Nephron progenitor cell (in vitro differentiated cells): ENCODE measurements at places on chromosomes 11 and 22.
A peak's percentile ranks its signal among the peaks of the same experiment; 100 is the strongest.

- H3K4me3 ChIP-seq = no peak overlapping the region
- peaks cover 86% of the 10 kb centered on the region for H3K4me1 ChIP-seq
- peaks cover 13% of the 10 kb centered on the region for H3K27me3 ChIP-seq
- DNase-seq = no peak
- no peak overlapping the region for H3K27ac ChIP-seq
- no peaks in the 10 kb centered on the region for H3K36me3 ChIP-seq
Measured at GRCh38 chr22:27242917-27243589, 558.5 kb downstream of the MN1 start.

GRCh38 chr11:10017911-10018310 is 276.1 kb downstream of the SBF2 start:
- H3K4me1 ChIP-seq = no peaks in the 10 kb centered on the region
- no peak overlapping the region for H3K4me3 ChIP-seq
- peaks cover 13% of the 10 kb centered on the region for H3K36me3 ChIP-seq
- DNase-seq = no peak
- no peak overlapping the region for H3K27ac ChIP-seq

DNA sequence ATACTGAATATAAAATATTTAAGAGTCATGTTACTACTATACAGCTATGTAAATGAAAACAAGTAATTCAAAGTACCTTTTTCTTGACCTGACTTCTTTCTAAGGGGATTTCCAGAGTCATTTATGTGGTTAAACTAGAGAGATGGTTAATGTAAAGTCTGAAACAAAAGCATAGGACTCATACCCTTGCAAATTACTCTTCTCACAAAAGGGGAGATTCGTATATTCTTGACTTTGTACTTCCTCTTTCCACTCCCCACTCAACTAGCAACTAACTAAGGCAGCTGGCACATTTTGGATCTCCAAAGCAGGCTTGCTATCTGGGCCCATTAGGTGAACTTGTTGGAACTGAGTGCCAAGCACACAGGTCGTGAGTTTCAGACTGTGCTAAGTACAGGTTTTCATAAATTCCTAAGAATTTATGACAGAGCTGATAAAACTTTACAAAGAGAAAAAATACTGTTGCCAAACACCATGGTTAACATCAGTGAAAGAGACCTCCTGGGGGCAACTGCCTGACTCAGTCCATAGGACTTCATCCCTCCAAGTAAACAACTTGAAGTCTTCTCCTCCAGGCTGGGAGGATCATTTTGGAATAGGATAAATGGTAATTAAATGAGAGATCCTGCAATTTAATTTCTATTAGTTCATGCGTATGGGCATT is 77.0 kb upstream of the DDI1 start:
- peaks cover 11% of the 10 kb centered on the region for H3K4me1 ChIP-seq
- H3K27me3 ChIP-seq = no peaks in the 10 kb centered on the region
- H3K36me3 ChIP-seq = no peaks in the 10 kb centered on the region
- no peak overlapping the region for H3K27ac ChIP-seq
- no peak for DNase-seq

DNA sequence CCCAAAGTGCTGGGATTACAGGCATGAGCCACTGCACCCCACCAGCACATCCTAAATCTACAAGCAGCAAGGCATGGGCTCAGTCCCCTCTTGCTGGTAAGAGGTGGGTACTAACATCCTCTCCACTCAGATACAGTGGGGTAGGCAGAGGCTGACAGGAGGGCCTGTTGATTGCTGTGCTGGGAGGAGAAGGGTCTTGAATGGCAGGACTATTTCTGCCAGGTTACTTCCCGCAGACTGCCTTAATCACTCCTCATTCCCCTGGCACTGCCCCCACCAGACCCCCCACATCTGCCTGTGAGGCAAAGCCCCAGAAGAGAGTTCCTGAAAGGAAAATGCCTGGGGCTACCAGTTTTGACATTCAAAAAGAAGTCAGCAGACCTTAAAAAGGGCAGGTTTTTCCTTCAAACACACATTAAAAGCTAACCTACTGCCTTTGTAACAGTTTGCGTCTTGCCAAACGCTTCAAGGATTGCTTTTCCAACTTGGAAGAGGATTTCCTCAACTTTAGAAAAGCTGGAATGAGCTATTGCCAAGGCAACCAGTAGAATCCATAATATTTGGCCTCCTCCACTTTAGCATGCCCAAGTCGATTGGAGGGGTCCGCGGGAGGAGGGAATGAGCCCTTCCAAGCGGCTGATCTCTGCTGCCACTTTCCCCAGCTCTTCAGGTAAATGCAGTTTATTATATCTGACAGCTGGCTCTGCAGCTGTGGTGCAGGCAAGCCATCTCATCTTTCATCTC is 62.0 kb downstream of the FDX1 start:
- no peak for DNase-seq
- H3K4me3 ChIP-seq = no peak overlapping the region
- H3K27me3 ChIP-seq = peaks cover 3% of the 10 kb centered on the region
- no peaks in the 10 kb centered on the region for H3K36me3 ChIP-seq

GRCh38 chr11:85718991-85719807 is 33.2 kb upstream of the CCDC89 start:
- DNase-seq = peak; percentile 21
- no peaks in the 10 kb centered on the region for H3K36me3 ChIP-seq
- H3K4me1 ChIP-seq = peaks cover 48% of the 10 kb centered on the region
- H3K27me3 ChIP-seq = peaks cover 11% of the 10 kb centered on the region
- peak overlapping the region; percentile 69 for H3K4me3 ChIP-seq
- H3K27ac ChIP-seq = peak overlapping the region; percentile 64

DNA sequence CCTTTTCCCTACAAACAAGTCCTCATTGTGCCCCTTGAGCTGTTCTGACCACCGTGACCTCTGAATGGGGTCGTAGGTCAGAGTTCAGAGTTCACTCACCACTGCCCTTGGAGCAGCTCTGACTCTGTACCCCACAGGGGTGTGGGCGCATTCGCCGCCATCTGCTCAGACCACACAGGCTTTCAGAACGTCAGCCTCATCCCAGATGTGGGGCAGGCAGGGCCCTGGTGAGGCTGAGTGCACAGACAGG is 14.8 kb upstream of the MUC5B start:
- no peaks in the 10 kb centered on the region for H3K36me3 ChIP-seq
- H3K4me3 ChIP-seq = no peak overlapping the region
- no peaks in the 10 kb centered on the region for H3K4me1 ChIP-seq

DNA sequence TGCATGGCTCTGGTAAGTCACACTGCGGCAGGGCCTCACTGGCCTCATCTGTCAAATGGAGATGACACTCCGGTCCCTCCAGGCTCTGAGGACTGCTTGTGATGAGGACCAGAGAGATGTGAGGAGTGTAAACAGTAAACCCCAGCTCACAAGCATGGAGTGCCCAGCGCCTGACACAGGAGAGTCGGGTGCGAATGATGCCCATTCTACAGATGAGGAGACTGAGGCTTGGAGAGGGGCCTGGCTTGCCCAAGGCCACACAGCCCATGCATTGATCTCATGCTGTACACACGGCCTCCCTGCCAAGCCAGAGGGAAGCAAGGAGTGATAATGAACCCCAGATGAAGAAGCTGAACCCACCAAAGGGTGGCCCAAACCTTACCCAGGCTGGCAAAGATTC is 37.2 kb downstream of the ELFN2 start:
- H3K27ac ChIP-seq = no peak overlapping the region
- H3K27me3 ChIP-seq = peaks cover 18% of the 10 kb centered on the region
- H3K36me3 ChIP-seq = no peaks in the 10 kb centered on the region
- peaks cover 36% of the 10 kb centered on the region for H3K4me1 ChIP-seq
- H3K4me3 ChIP-seq = no peak overlapping the region

- no peaks in the 10 kb centered on the region for H3K4me1 ChIP-seq
- H3K4me3 ChIP-seq = no peak overlapping the region
- no peaks in the 10 kb centered on the region for H3K27me3 ChIP-seq
- DNase-seq = no peak
Measured at GRCh38 chr22:36301851-36302250, 48.9 kb downstream of the APOL1 start.

DNA sequence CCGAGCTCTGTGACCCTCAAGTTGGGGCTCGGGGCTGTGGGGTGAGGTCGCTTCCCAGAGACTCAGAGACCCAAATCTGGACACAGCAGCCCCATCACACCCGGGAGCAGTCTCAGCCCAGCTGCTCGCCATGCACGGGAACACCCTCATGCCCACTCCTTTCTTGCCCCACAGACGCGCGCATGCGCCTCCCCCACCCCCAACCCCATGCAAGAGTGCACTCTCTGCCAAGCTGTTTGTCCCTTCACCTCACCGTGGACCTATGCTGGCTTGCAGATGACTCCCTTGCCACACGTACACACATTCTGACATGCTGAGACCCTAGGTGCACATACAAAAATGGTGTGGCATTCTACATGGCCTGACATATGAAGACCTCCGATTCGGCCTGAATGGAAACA is 478 bp upstream of the CD248 start:
- no peaks in the 10 kb centered on the region for H3K36me3 ChIP-seq
- peaks cover 66% of the 10 kb centered on the region for H3K4me1 ChIP-seq
- H3K4me3 ChIP-seq = peak overlapping the region; percentile 73
- H3K27ac ChIP-seq = peak overlapping the region; percentile 97
- no peaks in the 10 kb centered on the region for H3K27me3 ChIP-seq

DNA sequence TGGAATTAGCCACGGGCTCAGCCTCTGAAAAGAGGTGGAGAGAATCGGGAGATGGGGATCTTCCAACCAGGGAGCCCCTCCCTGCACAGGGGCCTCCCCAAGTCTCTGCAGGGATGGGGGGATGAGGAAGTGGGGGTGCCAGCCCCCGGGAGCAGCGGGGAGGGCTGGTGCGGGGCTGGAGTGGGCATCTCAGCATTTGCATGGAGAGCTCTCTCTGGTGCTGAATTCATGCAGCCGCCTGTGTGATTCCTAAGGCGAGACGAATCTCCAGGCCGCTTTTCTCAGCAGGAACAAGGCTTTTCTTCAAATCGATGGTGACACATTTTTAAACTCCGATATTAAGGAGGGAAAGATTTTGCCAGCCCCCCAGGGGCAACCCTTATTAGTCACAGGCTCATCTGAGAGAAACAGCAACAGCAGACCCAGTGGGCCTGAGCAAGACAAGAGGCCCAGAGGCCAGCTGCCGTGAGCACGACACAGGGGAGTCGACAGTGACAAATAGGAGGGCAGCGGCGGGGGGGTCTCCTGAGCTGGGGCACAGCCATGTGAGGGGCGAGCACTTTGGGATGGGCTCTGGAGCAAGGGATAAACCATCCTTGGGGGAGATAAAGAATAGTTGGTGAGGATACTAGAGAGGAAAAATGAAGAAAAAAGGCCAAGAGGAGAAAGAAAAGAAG is 29.0 kb downstream of the MACROD1 start:
- peaks cover 57% of the 10 kb centered on the region for H3K27me3 ChIP-seq
- no peaks in the 10 kb centered on the region for H3K36me3 ChIP-seq
- H3K4me3 ChIP-seq = no peak overlapping the region
- DNase-seq = no peak
- no peak overlapping the region for H3K27ac ChIP-seq

DNA sequence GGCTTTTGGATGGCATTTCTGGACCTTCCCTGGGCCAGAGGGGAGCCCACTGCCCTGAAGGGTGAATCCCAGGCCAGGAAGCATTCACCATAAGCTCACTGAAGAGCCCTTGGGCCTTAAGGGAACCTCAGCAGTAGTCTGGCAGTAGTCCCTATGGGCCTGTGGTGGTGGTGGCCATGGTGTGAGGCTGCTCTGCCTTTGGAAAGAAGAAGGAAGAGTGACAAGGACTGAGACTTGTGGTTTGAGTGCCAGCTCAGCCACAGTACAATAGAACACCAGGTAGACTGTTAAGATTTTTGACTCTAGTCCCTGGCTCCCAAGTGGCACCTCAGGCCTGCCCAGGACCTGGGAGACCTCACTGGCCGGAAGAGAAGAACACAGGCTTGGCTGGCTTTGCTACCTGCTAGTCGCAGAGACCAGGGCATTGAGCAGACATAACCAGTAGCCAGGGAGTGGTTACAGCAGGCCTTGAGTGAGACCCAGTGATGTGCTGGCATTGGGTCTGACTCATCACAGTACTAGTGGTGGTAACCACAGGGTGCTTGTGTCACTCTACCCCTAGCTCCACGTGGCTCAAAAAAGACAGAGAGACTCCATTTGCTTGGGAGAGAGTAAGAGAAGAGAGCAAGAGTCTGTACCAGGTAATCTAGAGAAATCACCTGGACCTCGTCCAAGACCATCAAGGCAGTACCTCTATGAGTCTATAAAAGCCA is 259.8 kb upstream of the BLID start:
- H3K27me3 ChIP-seq = no peaks in the 10 kb centered on the region
- H3K4me3 ChIP-seq = no peak overlapping the region
- no peaks in the 10 kb centered on the region for H3K4me1 ChIP-seq
- no peaks in the 10 kb centered on the region for H3K36me3 ChIP-seq
- H3K27ac ChIP-seq = no peak overlapping the region

DNA sequence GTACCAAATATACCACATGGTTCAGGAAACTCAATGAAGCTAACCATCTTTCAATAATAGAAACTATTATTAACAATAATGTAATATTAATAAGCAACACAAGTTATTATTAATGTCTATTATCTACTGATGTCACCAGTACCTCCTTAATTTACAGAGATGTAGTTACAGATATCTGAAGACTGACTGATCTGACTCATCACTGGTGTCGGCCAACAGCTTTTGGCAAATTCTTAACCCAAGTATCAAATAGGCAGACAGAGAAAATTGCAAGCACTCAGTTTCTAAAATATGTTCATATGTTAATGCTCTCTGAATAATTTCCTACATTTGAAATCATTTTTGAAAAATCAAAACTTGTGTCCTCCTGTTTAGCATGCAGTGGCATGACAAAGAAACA is 100.4 kb upstream of the DDI1 start:
- no peak for DNase-seq
- H3K27ac ChIP-seq = no peak overlapping the region
- no peaks in the 10 kb centered on the region for H3K27me3 ChIP-seq
- no peaks in the 10 kb centered on the region for H3K4me1 ChIP-seq
- H3K4me3 ChIP-seq = no peak overlapping the region

DNA sequence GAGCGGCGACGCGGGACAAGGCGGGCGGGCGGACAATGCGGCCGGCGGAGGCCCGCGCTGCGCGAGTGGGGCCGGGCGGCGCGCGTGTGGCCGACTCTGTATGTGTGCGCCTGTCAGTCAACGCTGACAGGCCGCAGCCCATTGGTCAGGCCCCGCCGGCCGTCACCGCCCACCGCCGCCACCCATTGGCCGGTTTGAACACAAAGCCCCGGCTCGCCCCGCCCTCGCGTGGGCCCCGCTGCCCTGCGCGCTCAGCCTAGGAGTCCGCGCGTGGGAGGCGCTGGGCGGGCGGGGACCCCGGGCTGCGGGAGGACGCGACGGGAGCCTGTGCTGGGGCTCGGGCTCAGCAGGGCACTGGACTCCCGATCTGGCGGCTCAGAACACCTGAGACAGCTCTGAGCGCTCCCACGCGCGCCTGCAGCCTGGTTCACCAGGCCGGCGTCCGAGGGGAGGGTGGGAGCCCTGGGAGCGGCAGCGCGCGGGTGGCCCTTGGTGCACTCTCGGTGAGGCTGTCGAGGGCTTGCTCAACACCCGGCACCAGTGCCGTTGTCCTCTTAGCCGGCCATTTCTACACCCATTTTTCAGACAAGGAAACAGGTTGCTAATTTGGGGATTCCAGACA is at the start of gene SUN2:
Gene SUN2 (minus strand): TSS at position 88 of the 622 bp plus-strand sequence. CDS start 3,370 bp downstream, outside the sequence.
- H3K27ac ChIP-seq = peak within 1 kb of the TSS; percentile 21
- peak; percentile 90 for DNase-seq
- H3K36me3 ChIP-seq = no peaks in the 10 kb centered on the region
- peak within 1 kb of the TSS; percentile 87 for H3K4me3 ChIP-seq
